ENCODE measurements at places on chromosomes 2 and 18.

DNA sequence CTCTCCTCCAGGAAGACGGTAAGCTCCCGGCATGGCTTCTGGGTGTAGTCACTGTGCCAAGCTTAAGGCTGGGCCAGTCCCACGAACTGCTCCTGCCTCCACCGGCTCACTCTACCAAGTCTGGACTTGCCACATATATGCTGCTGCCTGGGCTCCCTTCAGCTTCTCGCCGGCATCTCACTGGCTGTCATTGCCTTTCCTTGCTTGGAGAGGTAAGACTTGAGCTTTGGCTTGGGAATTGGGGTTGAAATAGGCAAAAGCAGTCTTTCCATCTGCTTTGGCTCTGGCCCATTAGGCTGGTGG is 481.0 kb downstream of the TGIF1 start:
- no peak for DNase-seq

DNA sequence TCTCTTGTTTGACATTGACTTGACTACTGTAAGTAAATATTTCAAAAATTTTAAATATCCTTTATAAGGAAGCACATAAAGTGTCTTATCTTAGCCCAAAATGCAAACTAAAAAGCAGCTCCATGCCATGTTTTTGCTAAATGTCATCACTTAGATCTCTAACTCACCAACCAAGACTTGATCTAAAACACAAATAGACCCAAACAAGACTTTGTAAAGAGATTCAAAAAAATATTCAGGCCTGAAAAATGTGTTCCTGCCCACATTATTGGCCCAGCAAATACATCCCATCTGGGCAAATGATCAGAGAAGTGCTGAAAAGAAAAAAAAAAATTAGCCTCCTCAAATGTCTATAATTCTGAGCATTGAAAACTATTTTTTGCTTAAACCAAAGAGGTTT is 187.6 kb downstream of the MREG start:
- DNase-seq = no peak

- no peak for DNase-seq
Observed at GRCh38 chr18:5132987-5133386, 64.1 kb downstream of the AKAIN1 start.

- no peak for DNase-seq
Observed at GRCh38 chr2:189146553-189146952, 33.0 kb downstream of the COL5A2 start.

- DNase-seq = no peak
Observed at GRCh38 chr2:32484937-32485336, 128.1 kb downstream of the BIRC6 start.

GRCh38 chr2:8327371-8328100 is 354.3 kb upstream of the ID2 start:
- DNase-seq = no peak

DNA sequence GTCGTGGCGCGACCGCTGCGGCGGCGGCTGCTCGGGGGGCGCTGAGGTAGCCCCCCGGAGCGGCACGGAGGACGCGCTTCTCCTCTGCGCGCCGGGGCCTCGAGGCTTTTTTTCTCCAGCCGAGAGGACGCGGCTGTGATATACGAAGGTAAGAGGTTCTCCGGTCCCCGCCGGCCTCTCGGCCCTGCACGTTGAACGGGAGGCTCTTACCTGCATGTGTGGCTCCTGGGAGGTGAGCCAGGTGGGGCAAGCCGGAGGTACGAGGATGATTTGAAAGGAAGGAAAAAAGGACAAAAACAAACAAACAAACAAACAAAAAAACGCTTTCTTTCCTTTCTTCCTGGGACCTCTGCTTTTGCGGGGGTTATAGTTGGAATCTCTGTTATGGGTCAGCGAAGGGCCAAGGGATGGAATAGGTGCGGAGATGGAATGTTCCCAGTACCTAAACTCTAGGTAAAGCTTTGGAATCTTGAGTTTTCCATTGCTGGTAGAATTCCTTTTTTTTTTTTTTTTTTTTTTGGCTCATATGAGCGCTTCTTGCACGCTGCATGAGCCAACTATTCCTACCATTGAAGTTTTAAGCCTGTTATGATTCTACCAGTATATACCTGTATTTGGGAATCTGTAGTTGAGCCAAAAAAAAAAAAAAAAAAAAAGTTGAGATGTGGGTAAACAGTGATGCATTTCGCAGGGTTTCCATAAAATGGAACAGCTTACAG is 674 bp downstream of the PTPN4 start:
- no peak for DNase-seq
